Bronchial epithelial cell (primary cell): ENCODE measurements at places on chromosomes 4 and X. TPM values are rescaled to one million over a fixed set of nuclear protein-coding genes. Genes with fewer than 3 reads are reported as not detected.

Gene NDST4
- not detected in 2 replicates for total RNA-seq

Gene GABRG1
- not detected in 2 replicates for total RNA-seq

Gene MTNR1A
- 0.26 and 0.38 TPM in 2 replicates for total RNA-seq

Gene CCDC110
- total RNA-seq = under 0.01 and 0.13 TPM in 2 replicates

Gene ADGRG2
- 0.13 and 0.26 TPM in 2 replicates for total RNA-seq

Gene VBP1
- total RNA-seq = 69.0 and 80.4 TPM in 2 replicates

Gene ATRX
- 37.6 and 41.2 TPM in 2 replicates for total RNA-seq
